ENCODE measurements at places on chromosomes 16 and 17.

DNA sequence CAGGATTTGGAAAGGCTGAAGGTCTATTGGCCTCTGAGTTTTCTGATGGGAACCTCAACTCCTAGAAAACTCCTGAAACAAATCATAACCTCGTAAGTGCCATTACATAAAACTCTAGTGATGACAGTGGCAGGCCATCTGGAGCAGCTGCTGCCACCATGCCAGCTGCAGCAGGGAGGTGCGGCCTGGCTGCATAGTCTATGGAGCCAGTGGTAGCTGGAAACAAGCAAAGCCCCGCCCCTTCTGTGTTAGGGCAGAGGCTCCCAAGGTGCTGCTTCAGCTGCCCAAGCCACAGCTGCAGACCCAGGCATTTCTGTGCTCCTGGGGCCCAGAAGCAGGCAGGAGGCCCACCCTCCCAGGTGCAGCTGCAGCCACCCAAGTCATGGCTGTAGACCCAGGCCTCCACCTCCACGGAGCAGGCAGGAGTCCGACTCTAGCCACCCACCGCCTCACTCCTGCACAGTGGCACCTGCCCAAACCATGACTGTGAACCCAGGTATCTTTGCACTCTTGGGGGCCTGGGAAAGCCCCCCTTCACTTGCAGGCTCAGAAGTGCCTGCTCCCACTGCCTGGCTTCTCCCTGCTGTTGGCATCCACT lies 254.1 kb upstream of the KCNJ16 start:
- no peak for DNase-seq

- DNase-seq: no peak
Observed at GRCh38 chr17:45230410-45230786, 8.7 kb downstream of the FMNL1 start.

GRCh38 chr17:27318228-27318627 lies 24.3 kb downstream of the WSB1 start:
- no peak for DNase-seq

DNA sequence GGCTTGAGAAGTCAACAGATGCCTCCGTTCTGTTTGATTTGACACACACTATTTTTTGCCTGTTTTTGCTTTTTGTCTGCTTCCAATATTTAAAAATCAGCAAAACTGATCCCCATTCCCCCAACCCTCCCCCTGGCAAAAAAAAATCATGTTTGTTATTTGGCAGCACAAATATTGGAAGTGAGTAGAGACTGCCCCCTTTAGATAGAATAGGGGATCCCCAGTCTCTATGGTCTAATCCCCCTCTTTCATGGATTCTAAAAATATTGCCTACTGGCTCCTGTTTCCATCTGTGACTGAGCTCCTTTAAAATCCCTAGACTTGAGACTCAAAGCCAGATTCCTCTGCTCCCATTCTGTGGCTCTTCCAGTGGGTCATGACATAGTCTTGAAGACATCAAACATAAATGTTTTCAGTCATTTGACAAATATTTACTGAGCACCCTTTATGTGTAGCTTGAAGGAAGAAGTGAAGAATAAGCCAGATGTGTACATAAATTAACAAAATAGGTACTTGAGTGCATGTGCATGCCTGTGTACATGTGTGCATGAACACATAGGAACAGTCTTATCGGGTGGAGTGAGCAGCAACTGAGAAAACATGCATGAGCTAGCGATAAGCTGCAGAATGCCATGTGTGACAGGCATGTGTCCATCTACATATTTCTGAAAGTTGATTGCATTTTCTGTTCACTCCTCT lies 101.2 kb downstream of the SALL1 start:
- DNase-seq: no peak

- no peak for DNase-seq
Observed at GRCh38 chr16:89277641-89278341, 60.3 kb downstream of the ZNF778 start.

DNA sequence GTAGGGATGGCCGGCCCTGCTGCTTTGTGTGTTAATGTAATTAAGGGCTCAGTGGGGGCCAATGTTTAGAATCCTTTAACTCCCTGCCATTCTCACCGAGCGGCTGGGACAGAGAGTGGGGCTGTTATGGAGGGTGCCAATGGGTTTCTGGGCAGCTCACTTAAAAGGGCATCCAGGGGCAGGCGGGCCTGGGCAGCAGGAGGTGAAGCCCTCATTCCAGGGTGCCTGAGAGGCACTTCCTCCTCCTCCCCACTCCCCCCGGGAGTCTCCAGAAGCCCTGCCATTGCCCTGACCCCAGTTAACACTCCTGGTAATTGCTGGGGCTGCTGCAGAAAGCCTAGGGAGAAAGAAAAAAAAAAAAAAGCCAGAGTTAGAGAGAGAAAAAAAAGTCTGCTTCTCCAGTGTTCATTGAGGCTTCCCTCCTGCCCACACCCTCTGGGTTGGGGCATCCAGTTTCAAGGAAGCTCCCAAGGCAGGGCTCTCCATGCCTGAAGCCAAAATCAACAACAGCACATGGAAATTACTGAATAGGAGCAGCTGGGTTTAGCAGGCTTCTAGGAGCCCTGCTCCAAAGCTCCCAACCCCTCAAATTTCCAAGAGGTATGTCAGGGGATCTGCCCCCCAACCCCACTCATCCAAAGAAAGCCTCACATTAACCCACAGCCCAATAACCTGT lies 28.0 kb downstream of the CUEDC1 start:
- DNase-seq: no peak

DNA sequence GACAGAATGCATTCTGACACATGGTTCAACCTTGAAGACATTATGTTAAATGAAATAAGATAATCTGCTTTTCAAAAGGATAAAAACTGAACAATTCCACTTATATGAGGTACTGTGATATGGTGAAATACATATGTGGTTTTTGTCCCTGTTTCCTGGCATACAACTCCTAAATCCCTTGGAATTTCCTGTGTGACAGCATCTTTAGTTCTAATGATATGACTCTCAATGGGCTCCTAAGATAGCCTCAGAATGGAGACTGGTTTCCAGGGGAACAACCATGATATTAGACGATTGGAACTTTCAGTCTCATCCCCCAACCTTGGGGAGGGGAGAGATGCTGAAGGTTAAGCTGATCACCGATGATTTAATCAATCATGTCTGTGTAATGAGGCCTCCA lies 37.7 kb upstream of the PHLPP2 start:
- DNase-seq: no peak

DNA sequence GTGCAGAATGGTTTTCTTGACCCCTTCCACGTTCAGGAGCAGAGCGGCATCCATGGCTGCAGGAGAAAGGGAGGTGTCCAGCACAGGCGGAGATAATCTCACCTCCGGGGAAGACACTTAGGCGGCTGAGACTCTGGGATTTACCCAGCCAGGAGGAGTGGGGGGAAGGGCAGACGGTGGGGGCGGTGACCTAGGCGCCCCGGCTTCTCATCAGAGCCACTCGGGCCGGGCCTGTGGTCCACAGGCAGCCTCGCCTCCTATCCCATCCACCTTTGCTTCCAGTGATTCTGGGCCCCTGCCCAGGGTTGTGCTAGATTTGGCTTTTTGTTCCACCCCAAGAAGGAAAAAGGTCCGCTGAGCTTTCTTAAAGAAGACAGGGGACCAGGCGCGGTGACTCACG lies at the start of gene AIPL1:
Gene AIPL1, minus strand, starts transcription at position 71 of the 400 bp plus-strand sequence. Its CDS starts 17 bp downstream, at position 54.
- DNase-seq: no peak

DNA sequence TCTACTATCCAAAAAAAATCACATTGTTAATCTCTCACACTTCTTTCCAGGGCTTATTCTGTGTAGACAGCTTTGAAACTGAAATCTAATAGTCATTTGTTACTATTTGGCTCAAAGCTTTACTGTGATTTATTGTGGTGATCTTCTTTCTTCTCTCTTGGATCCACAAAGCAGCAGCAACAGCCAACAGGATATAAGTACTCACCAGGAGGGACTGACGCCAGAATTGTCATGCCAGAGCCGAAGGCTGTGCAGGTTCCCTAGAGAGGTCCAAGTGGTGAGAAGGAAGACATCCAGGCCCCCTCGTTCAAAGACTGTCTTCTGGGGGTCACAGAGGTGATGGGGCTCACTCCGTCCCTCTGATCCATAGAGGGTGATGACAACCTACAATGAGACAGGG lies 33.3 kb downstream of the PKD1L3 start:
- no peak for DNase-seq

DNA sequence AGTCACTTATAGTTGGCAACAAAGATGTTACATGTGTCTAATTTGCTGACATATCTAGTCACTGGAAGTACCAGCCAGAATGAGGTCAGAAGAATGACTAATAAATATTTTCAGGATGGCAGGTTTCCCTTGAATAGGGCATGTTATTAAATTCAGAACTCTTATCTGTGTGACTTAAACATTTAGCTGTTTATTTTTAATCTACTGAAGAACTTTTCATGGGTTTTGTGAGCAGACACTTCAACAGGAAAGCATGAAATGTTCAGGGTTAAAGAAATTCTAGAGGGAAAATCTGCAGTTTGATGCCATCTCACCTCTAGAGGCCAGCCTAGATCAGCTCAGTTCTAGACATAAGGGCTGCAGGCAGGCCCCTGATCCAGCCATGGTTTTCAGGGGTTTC lies 13.2 kb downstream of the JPT2 start:
- no peak for DNase-seq

GRCh38 chr17:11245187-11245586 lies 4.2 kb downstream of the SHISA6 start:
- no peak for DNase-seq

- no peak for DNase-seq
Observed at GRCh38 chr16:31228206-31228605, 11.3 kb upstream of the PYDC1 start.

DNA sequence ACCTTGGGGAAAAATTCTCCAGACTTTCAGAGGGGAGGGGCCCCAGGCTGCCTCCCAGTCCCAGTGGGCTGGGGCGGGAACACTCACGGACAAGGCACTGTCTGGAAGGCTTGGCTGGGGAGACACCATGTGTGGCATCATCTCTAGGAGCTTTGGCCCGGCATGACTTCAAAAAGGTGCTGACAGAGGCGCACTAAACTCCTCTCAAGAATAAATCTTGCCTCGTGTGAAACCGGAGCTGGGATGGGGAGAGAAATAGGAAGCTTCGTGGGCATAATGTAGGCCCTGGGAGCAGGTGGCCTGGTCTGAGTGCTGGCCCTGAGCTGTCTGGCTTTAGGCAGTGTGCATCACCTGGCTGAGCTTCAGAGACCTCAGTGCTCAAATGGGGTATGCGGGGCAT lies 5.7 kb downstream of the WSCD1 start:
- DNase-seq: no peak

- DNase-seq: no peak
Observed at GRCh38 chr17:4658478-4659305, 17.2 kb upstream of the ALOX15 start.

- no peak for DNase-seq
Observed at GRCh38 chr16:50298591-50299507, 32.5 kb downstream of the ADCY7 start.

GRCh38 chr16:50311891-50312501 lies 45.6 kb downstream of the ADCY7 start:
- no peak for DNase-seq

GRCh38 chr16:74035816-74036215 lies 260.8 kb upstream of the PSMD7 start:
- DNase-seq: no peak

DNA sequence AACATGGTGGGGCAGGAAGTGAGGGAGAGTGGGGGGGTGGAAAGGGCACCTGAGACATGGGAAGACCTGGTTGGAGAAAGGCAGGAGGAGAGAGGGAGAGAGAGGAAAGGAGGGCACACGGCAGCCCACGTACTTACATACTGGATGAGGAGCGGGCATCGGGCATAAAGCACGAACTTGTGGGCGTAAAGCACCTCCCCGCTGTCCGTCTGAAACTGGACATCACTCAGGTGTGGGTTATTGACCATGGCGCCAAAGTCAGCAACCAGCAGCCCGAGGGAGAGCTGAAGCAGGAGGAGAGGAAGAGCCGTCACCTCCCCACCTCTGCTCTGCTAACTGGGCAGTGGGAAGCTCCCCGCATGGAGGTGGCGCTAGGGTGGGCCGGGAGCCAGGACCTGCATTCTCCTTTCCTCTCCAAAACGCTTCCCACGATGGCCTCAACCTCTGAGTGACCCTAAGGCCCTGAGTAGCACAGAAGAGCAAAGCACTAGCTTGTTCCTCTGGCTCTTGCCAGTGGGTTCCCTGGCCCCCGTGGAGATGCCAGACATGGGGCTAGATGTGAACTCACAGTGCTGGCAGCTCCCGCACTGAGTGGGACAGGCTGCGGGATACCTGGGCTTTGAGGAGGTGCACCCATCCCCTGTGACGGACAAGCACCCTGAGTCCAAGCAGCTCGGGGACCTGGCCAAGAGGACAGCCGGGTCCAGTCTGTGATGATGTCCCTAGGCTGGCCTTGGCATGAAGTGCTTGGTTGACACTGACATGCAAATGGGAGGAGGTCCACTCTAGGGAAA lies 16.9 kb downstream of the SLX4 start:
- DNase-seq: no peak

DNA sequence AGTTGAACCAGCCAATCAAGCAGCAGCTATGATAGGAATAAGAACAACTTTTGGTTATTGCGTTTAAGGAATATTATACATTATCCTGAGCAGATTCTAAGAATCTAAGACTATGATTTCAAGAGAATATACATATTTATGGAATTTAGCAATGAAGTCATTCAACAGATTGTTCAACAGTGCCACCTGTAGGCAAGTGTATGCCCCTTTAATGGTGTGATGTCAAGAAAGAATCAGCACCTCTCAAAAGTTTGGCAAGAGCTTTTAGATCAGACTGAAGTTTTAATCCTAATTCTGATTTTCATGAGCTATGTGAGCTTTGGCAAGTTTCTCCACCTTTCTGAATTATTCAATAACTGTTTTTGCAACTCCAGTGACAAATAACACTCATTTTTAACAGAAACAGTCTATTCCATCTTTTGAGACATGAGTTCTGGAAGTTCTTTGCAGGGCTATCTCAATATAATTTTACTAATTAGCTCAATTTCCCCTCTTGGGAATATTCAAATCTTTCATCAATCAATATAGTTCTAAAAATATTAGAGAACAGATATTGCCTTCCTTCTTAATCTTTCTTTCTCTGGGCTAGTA lies 474.3 kb upstream of the TOM1L1 start:
- DNase-seq: no peak

DNA sequence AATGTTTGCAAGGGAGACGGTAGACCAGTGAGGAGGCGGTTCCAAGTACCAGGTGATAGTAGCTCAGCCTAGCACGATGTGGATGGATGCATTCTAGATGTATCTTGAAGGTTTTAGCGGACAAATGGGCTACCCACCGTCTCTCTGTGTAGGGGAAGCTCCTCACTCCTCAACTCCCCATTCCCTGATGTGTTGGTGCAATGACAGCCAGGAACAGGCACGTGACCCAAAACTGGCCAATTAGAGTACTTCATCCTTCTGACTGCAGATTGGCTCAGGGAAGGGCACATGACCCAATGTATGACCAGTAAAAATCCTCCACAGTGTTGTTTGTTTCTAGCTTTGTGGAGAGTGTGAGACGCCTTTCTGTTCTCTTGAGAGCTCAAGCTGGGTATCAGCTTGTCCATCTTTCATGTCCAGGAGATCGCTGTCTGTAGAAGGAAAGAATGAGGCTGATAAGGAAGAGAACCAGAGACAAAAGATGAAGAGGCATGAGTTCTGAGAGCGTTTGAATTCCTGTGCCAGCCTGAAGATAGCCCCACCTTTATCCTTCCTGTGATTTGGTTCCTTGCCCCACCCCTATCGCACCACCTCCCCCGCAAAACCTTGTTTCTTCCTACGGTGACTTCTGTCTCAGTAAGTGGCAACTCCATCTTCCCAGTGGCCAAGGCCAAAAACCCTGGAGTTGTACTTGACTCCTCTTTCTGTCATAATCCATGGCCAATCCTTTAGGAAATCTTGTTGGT lies 2.3 kb upstream of the BORCS6 start:
- no peak for DNase-seq
